ENCODE measurements at places on chromosomes 11 and 22.

DNA sequence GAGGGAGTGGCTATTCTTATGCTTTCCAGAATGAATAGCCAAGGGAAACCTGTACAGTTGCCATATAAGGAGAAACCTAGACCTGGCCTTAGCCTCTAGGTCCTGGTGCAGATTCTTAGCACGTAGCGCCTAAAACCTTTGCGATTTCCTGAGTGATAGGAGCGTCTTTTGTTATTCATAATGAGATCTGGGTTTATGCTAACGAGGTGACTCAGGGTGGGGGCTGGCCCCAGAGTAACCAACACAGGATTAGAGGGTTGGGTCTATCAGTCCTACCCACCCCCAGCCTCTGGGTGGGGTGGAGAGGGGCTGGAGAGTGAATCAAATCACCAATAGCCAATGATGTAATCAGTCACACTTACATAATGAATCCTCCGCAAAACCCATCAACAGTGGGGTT, 73.4 kb upstream of the PARVG start:
- no peak for DNase-seq

DNA sequence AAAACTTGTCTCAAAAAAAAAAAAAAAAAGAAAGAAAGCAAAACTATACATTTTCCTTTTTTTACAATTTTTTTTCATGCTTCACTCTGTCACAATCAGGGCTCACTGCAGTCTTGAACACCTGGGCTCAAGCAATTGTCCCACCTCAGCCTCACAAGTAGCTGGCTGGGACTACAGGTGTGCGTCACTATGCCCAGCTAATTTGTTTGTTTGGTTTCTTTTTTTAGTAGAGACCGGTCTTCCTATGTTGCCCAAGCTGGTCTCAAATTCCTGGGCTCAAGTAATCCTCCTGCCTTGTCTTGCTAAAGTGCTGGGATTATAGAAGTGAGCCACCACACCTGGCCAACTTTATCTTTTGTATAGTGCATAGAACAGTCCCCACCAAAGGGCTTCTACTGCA, 15.0 kb upstream of the CXCR5 start:
- no peak for DNase-seq

DNA sequence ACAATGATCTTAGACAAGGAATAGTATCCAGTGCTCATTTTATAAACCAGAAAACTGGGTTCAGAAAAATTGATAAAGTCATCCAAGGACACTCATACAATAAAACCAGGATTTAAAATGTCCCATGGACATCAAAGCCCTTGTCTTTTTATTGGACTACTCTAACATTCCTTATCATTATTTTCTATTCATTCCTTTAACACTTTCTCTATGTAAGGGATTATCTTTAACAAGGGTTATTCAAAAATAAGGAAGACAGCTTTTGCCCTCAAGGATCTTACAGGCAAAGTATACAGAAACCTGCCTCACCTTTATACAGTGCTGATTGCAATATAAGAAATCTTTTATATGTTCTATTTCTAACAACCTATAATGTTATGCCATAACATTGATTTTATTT, 790.8 kb downstream of the DLG2 start:
- DNase-seq, result no peak

DNA sequence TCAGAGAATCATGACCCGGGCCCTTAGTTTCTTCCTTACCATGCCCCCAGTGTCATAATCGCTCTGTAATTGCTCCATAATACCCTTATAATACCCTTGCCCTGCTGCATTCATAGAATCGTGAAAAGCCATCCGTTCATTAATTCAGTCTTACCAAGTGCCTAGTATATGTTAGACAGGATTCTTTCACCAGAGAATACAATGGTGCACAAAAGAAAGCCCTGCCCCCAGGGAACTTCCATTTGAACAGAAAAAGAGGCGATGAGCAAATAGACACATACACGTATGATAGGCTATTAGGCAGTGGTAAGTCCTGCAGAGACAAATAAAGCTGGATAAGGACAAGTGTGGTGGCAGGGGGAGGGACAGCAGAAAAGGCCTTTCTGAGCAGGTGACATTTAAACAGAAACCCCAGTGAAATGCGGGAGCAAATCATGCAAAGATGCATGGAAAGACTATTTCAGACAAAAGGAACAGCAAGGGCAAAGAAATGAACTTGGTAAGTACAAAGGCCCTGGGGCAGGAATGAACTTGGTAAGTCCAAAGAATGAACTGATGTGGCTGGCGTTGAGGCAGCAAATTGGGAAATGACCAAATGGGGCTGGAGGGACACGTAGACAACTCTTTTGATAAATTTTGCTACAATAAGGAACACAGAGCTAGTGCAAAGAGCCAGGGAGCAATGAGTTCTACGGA, 74.6 kb upstream of the CREB3L1 start:
- no peak for DNase-seq

DNA sequence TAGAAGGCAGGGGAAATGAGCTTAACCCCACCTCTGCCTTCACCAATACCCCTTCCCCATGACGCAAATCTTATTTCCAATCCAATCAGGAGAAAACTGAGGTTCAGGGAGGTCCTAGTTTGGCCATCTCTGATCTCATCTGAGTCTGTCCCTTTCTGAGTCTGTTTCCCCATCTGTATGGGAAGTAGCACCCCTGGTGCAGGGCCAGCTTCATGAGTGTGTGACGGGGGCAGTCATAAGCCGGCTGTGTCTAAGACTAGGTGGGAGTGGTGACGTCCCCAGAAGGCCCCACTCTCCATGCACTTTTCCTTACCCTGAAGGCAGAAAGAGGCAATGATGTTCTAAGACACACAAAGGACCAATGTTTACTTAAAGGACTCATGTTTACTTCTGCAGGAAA, 72.3 kb downstream of the MN1 start:
- DNase-seq, result peak; percentile 73

- DNase-seq, result no peak
These were observed 717 bp upstream of the ZNF202 start for GRCh38 chr11:123742031-123742723.

GRCh38 chr22:27705408-27706080, 96.0 kb downstream of the MN1 start:
- DNase-seq, result no peak

DNA sequence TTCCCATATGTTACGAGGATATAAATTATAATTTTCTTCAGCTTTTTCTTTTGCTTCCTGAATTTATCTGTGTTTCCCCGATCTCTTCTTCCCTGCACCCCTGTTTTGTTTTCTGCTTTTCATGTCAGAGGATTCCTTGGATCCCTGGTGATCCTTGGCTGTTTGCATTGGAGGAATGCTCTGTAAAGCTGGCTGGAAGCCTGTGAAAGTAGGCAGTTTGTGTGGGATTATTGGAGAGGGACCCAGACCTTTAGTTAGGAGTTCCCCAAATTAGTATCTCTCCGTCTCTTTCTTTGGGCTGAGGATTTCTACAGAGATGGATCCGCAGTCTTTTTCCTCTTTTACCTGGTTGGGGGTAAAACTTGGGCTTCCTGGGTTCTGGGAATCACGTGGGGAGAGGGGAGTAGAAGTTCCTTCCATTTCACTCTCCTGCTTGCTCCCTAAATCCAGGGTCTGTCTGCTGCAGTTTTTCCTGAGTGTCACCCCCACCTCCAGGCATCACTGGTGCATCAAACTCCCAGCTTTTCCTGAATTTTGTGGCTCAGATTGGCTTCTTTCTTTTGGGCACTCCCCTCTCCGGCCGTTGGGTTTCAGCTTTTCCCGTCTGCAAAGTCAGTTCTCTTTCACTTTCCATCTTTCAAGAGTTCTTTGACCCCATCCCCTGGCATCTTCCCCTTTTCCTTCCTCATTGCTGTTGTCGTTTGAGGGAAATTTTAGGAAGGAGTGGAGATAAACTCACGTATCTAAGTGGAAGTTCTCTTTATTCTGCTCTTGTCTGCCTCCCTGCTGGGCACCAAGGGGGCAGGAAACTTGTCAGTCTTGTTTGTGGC, 79.1 kb upstream of the ALX4 start:
- DNase-seq, result peak; percentile 62

DNA sequence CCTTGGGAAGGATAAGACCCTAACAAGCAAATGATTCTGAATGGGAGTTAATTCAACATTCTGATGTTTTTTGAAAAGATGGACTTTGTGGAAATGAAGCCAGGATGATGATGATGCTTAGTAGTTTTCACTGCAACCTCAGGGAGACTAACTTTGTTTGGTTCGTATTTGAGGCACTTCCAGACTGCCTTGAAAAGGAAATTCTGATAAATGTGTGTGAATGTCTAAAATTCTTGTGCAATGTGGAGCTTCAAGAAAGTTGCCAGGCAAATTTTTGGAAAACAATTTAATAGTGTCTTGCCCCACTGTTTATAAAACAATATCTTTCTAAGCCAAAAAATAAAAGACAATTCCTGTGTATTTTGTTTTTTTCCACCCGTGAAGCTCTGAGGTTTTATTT, 11.2 kb upstream of the NAV2 start:
- DNase-seq, result no peak

DNA sequence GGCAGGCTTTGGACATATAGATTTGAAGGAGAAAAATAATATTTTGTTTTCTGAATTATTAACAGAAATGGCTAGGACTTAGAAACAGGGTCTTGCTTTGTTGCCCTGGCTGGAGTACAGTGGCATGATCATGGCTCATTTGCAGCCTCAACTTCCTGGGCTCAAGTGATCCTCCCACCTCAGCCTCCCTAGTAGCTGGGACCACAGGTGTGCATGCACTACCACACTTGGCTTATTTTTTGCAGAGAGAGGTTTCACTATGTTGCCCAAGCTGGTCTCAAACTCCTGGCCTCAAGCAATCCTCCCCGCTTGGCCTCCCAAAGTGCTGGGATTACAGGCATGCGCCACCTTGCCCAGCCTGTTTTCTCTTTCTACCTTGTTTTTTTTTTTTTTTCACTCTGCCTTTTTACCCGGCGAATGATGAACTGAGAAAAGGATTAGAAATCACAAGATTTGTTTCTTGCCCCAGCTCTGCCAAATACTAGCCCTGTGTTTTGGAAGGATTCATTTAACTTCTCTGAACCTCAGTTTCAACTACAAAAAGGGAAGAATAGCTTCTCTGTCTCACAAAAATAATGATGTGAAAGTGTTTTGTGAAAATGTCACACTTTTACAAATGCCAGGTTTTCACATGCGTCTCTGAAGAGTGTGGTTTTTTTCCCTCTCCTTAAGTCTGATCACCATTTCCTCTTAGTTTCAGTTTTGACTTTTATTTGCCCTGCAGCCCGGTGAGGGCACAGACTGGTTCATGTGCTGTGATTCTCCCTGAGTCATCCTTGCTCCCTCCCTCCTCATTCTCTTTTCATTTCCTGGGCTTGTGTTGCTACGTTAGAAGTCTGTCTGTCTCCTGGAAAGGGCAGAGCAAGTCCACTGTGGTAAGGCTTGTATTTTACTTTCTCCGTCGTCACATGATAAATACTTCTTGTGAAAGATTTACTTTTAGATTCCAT, 67.7 kb downstream of the BCL2L13 start:
- peak; percentile 97 for DNase-seq

DNA sequence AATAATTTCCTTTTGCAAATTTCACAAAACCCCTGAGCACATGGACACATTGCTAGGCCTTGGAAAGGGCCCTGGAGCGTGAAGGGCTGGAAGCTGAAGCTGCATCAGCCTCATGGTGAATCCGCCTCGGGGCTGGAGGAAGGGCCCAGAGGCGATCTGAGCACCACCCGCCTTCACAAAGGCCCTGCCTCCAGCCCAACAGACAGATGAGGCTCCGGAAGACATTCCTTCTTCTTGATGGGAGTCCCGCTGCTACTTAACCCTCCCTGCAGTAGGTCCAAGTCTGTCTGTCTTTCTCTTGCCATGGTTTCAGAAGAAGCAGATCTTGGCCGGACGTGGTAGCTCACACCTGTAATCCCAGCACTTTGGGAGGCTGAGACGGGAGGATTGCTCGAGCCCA, 16.5 kb downstream of the ARRB1 start:
- DNase-seq, result no peak

- DNase-seq, result peak; percentile 60
These were observed 49.3 kb downstream of the SCUBE1 start for GRCh38 chr22:43293655-43294392.

- DNase-seq, result no peak
These were observed 12.1 kb downstream of the HPS4 start for GRCh38 chr22:26471522-26471921.
